ENCODE measurements at places on chromosomes 16 and 17. TPM values are rescaled to one million over a fixed set of nuclear protein-coding genes. Genes with fewer than 3 reads are reported as not detected.

Gene WNK4
- polyA plus RNA-seq, result 0.80 TPM

Gene SULT1A4
- polyA plus RNA-seq, result 3.4 TPM

Gene NATD1
- 19.6 TPM for polyA plus RNA-seq

Gene NKD1
- 3.0 TPM for polyA plus RNA-seq

DNA sequence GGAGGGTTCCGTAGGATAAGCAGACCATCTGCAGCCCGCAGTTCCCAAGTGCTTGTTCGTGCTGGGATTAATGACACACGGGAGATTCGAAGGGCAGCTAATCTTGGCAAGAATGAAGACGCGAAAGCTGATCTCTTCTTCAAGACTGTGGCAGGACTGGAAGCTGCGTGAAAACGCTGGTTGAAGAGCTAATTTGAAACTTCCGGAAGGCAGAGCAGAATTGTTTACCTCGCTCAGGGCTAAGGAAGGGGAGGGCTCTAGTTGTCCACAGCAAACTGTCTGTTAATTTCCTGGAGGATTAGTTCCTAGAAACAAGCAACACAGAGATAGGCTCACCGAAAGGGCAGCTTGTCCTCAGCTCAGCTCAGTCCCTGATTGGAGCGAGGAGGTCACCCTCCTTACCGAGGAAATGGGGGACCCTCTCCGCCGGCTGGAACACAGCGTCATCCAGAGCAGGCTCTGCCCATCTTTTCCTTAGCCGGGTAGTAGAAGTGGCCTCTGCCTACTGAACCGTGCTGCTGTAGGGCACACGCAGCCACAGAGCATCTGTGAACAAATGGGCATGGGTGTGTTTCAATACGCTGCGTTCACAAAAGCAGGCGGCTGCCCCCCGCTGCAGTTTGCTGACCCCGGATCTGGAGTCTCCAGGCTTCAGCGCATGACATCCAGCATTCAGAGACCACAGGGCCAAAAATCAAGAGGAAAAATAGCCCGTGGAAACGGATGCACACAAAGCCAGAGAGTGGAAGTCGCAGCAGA, 16.7 kb upstream of the BAIAP2 start:
- DNase-seq, result no peak

DNA sequence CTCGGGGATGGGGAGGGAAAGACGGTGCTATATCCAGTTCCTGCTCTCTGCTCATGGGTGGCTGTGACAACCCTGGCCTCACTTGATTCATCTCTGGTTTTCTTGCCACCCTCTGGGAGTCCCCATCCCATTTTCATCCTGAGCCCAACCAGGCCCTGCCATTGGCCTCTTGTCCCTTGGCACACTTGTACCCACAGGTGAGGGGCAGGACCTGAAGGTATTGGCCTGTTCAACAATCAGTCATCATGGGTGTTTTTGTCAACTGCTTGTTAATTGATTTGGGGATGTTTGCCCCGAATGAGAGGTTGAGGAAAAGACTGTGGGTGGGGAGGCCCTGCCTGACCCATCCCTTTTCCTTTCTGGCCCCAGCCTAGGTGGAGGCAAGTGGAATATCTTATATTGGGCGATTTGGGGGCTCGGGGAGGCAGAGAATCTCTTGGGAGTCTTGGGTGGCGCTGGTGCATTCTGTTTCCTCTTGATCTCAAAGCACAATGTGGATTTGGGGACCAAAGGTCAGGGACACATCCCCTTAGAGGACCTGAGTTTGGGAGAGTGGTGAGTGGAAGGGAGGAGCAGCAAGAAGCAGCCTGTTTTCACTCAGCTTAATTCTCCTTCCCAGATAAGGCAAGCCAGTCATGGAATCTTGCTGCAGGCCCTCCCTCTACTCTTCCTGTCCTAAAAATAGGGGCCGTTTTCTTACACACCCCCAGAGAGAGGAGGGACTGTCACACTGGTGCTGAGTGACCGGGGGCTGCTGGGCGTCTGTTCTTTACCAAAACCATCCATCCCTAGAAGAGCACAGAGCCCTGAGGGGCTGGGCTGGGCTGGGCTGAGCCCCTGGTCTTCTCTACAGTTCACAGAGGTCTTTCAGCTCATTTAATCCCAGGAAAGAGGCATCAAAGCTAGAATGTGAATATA, 4.8 kb upstream of the LASP1NB start:
- no peak for DNase-seq

DNA sequence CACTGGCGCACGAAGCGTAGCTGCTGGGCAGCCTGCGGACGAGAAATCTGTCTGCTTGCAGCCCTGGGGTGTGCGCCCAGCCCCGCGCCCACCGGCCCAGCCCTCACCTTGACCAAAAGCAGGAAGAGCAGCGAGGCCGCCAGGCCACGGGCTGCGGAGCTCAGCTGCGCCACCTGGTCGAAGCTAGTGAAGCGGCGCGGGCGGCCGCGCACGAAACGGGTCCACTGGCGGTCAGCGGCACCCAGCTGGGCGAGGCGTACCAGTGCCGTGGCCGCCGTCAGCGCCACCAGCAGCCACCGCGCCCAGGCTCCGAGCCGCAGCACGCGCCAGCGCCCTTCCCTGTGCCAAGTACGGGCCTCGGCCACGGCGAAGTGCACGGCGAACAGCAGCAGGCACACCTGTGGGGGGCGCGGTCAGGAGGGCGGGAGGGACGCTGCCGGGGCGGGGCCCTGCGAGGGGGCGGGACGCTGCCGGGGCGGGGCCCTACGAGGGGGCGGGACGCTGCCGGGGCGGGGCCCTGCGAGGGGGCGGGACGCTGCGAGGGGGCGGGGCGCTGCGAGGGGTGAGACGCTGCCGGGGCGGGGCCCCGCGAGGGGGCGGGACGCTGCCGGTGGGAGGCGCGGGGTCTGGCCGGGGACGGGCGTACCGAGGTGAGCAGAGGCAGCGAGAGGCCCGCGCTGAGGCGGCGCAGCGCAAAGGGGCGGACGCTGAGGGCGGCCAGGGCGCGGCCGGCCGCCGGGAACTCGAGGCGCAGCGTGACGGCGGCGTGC, 43.2 kb downstream of the TSC2 start:
- DNase-seq, result peak; percentile 35

DNA sequence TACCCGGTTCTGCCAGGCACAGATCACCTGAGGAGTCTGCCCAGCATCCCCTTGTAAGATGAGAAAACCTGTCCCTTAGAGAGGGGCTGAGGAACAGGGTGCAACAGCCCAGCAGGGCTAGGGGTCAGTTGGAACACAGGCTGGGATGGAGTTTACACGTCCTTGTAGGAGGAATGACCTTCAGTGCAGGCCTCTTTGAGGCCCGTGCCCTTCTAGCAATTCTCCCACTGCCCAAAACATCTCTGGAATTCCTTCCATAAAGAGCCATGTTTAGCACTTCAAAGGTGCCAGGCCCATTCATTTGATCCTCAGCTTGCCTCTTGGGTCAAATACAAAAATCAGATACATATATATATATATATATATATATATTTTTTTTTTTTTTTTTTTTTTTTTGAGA, 4.5 kb downstream of the CTNS start:
- DNase-seq, result no peak

DNA sequence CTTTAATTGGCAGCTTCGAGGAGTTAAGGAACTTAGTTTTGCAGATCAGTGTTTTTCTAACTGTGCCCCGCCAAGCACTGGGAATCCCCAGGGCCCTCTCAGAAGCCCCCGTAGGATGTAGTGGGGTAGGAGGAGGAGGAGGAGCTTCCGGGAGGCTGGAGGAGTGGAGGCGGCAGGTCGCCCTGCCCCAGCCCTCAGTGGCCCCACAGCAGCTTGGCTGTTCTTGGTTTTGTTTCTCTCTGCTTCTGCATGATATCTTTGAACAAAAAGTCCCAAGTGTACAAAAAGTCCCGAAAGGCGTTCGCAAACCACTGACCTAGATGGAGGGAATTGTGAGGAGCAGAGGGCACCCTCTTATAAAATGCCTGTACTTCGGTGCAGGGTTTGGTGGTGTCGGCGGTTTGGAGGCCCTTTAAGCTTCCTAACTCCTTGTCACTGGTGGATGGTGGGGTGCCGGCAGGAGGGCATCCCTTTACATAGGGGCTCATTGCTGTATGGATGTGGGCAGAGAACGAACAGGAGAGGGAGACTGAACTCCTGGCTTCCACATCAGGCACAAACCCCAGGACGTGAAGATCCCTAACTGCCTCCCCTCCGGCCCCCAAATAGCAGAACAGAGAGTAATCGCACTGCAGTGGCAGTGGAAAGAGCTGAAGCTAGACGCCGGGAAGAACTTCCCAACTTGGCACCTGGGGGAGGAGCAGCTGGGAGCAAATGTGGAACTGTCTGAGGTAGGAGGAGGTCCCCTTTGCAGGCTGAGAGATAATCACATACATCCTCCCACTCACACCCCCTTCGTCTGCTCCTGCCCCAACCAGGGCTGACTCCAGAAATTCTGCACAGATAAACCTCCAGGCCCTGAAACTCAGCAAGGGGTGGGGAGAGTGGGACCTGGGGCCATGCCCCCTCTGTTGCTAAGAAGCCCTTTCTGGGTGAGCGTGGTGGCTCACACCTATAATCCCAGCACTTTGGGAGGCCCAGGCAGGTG, 20.1 kb downstream of the EPOP start:
- DNase-seq, result no peak

DNA sequence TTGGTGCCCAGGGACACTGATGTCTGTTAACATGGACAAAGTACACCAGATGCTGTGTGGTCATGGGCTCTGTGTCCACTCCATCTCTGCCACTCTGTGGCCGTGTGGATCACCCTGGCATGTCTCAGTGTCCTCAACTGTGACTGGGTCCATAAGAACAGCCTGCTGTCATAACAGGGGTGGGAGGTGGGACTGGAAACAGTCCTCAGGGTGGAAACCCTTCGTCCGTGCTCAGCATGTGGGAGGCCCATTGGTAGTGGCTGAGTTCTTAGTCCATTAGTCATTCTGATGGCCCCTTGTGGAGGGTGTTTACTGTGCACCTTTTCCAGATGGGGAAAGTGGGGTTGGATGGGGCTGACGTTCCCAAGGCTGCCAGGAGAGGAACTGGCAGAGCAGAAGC, 12.8 kb downstream of the FLYWCH2 start:
- no peak for DNase-seq

GRCh38 chr17:36133602-36134236, 30.1 kb downstream of the CCL4 start:
- DNase-seq, result peak; percentile 52

DNA sequence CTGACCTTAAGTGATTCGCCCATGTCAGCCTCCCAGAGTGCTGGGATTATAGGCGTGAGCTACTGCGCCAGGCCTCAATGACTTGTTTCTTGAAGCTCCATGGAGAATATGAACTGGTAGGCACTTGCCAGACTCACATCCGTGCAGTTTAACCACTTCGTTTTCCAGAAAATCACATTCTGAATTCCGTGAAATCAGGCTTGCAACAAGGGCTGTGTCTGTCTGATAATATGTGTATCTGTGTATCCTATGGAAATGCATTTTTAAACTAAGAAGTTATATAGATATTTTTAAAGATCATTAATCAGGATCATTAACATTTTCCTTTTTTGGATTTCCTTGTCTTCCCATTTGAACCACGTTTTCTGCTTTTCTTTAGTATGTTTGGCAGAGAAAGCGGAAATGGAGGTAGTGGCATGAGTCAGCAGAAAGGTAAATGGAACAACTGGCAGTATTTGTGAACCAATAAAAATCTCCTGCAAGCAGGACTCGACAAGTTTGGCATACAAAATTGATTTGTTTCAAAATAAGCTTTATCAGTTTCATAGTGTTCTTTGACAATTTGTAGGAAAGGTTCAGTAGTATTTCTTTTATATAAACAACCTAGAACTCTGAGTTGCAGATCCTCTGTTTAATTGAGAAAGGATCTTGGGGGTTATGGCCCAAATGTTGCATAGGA, 33.0 kb downstream of the USP10 start:
- DNase-seq, result no peak

DNA sequence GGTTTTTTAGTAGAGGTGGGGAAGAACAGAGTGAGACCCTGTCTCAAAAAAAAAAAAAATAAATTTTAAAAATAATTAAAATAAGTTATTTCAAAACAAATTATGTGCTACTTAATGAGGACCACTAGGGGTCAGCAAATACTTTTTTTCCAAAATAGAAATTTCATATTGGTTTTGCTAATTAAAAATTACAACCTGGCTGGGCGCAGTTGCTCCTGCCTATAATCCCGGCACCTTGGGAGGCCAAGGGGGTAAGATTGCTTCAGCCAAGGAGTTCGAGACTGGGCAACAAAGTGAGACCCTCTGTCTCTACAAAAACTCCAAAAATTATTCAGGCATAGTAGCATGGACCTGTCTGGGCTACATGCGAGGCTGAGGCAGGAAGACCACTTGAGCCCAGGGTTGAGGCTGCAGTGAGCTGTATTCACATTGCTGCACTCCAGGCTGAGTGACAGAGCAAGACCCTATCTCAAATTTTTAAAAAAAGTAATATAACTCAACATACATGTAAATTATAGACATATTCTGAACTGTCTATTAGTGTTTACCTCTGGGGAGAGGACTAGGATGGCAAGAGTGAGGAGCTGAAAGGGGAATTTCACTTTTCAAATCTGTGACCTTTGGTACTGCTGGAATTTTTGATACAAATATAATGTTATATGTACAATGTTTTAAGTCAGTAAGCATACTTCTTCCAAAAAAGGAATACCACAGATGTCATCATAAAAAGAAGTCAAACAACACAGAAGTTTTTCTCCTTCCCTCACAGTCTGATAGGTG, 8.1 kb downstream of the MEIOB start:
- peak; percentile 70 for DNase-seq

DNA sequence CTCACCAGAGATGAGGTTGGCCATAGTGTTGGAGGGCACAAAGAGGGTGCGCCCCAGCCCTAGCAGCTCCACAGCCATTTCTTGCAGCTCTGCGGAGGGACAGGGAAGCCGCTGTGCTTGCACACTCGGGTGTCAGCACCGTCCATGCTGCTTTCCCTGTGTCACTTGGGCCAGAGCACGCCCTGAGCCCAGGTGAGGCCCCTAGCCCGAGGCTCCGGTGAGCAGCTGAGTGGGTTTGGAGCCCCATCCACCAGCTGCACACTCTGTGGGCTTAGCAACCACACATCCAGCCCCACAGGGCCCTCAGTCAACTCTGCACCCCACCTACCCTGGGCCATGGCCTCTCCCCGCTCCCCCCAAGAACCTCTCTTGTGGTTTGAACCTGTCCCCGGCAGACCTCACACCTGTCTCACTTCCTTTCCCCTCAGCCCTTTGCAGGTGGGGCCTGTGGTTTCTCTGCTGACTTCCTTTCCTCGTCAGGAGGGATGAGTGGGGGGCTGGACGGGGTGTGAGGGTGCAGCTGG, 20.7 kb downstream of the TMEM235 start:
- no peak for DNase-seq

- peak; percentile 43 for DNase-seq
Observed at GRCh38 chr17:76841776-76842405, 26.3 kb upstream of the MGAT5B start.

DNA sequence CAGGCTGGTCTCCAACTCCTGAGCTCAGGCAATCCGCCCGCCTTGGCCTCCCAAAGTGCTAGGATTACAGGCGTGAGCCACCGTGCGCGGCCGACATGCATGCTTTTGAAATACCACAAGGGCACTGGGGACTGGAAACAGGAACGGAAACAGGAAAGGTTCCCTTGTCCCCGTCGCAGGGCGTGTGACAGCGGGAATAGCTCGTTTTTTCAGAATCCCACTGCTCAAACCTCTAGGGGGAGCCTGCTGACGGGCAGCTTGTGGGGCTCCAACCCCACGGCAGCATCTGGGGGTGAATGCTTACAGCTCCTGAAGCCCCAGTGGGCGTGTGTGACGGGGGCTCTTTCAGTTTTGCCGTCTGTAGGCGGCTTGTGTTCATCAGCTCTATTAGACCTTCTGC, 18.8 kb upstream of the ASGR2 start:
- DNase-seq, result no peak

All from brain (organoid and tissue), 16 donors.